ENCODE measurements at places on chromosomes 3 and 15.
A peak's percentile ranks its signal among the peaks of the same experiment; 100 is the strongest.

- DNase-seq: no peak
Observed at GRCh38 chr3:189570916-189571315, 60.3 kb upstream of the TP63 start.

- DNase-seq: no peak
Observed at GRCh38 chr15:31495281-31495680, 168.6 kb downstream of the KLF13 start.

- DNase-seq: no peak
Observed at GRCh38 chr3:50873376-50874157, 198.8 kb downstream of the DOCK3 start.

DNA sequence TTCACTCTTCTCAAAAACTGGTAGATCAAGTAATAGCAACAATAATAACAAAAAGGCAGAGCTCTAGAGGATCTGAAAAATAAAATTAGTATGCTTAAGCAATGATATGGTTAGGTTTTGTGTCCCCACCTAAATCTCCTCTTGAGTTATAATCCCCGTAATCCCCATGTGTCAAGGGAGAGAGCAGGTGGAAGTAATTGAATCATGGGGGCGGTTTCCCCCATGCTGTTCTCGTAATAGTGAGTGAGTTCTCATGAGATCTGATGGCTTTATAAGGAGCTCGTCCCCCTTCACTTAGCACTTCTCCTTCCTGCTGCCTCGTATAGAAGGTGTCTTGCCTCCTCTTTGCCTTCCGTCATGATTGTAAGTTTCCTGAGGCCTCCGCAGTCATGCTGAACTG, 60.2 kb upstream of the ABHD2 start:
- no peak for DNase-seq

DNA sequence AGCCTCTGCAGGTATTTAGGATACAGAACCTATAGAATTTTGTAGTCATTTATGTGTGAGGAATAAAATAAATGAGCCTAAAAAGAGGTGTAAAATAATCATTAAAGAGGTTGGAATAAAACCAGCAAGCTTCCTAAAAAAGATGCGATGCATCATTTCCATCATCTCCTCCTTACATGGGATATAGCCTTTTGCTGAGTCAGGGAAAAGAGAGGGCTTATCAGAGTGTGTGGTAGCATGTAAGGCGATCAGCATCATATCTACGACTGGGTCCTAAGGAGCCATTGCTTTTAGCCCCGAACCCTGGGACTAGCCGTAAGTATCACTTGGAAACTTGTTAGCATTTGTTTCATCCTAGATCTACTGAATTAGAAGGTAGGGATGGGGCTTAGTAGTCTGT, 94.9 kb downstream of the DTWD1 start:
- DNase-seq: no peak

DNA sequence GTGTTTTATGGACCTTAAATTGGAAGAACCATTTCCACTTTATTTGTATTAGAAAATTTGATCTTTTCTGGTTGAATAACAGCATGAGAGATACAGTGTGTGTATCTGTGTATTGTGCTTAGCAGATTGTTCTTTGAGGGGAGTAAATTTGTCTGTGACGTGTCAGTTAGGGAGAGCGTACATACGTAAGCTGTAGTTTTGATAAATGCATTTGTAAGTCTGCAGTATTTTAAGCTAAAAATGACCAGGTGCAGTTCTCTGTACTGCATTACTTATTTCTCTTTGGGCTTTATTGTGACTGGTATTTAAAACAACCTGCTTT, 264.8 kb downstream of the ROBO2 start:
- DNase-seq: no peak

GRCh38 chr3:13198264-13198879, 125.1 kb upstream of the IQSEC1 start:
- DNase-seq: no peak

DNA sequence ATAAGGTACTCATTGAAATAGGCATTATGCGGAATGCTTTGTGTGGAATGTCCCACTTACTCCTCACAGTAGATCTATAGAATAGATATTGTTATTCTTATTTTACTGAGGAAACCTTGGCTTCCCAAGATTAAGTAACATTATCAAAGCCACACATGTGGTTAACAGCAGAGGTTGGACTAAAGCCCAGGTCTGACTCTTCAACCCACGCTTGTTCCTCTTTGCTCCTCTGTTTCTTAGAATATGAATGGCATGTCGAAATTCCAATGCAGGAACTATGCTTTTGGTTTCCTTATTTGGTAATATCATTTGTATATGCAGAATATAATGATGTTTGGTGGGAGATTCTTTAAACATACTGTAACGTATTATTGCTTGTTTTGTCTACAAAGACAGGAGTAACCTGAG, 818.8 kb upstream of the LMCD1 start:
- DNase-seq: no peak

GRCh38 chr3:83002869-83003445, 1241.5 kb upstream of the GBE1 start:
- DNase-seq: peak; percentile 48

DNA sequence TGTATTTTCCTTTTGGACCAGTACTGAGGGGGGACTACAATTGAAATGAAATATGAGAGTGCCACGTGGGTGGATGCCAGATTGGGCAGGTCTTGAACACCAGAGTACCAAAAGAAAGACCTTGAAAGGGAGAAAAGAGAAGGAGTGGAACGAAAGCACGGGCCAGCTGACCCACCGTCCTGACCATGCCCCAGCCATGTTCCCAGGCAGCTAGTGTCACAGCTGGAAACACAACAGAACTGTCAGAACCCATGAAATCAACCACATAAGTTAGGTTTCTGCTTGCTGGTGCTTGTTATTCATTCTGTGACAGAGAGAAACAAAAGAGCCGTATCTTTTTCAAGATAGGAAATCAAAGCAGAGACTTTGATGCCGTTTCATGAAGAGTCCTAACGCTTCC, 268.8 kb downstream of the MEX3B start:
- DNase-seq: no peak

DNA sequence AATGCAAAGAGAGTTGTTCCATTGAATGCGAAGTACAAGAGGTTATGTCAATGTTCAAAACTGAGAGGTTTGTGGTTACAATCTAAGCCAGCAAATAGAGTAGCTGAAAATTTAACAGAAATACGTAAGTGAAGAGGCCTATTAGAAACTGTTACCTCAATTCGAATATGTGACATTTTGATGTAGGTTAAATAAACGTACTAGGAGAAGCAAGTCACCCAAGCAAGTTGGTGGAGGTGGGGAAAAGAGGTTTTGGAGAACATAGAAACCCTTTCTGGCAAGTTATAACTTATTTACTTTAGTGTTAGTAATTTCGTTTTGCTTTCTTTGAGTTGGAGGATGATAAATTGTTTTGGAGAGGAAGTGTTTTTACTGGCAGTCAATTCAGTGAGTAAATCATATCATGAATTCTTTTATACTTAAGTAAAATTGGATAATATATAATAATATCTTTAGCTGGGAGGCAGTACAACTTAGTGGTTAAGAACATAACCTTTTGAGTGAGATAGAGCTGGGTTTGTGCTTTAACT, 91.2 kb upstream of the NAALADL2 start:
- DNase-seq: no peak

DNA sequence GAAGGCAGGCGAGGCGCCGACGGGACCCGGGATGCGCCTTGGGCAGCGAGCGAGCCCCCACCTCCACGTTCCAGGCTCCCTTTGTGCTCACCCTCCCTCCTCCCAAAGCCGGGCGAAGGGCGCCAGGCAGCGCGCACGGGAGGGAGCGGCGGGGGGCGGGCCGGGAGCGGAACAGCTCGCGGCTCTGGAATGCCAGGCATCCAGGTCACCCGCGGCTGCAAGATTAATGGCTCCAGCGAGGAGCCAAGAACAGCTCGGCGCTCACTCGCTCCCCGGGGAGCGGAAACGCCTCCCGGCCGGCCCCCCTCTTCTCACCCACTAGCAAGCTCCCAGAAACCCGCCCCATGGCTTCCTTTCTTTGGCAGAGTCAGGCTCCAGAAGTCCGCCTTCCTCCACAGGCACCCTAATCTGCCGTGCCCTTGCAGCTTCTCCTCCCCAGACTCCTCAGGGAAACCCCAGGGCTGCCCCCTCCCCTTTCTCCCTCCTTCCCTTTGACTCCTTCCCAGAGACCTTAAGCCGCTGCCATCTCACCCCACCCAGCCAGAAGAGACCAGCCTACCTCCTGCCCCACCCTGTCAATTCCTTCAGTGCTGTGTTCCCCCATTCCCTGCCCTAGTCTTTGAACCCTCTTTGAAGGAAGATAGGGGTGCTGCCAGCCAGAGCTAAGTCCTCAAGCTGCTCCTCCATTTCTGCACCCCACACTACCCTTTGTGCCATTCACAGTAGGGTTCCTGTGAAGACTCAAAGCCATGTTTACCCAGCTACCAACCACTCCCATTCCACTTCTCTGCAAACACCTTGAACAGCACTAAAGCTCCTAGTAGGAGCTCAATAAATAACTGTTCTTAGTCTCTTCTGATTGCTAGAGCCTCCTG, 9.9 kb downstream of the AMOTL2 start:
- DNase-seq: no peak

- no peak for DNase-seq
Observed at GRCh38 chr3:54967731-54968161, 39.9 kb upstream of the LRTM1 start.

DNA sequence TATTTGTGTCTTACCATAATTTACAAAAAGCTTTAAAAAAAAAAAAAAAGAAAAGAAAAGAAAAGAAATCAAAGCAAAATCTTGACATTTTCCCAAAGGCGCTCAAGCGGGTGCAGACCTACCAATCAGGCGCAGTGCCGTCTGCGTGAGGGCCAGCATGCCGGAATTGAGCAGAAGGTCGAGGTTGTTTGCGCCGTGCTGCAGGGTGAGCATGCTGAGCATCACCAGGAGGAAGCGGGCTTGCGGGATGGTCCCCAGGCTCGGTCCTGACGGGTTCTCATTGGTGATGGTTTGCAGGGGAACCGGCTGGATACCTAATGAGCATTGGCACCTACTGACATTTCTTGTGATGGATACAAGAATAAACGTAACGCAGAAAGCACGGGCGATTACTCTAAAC, 93.9 kb downstream of the HERC2 start:
- no peak for DNase-seq

GRCh38 chr3:64832098-64832497, 144.3 kb upstream of the ADAMTS9 start:
- DNase-seq: no peak

- DNase-seq: no peak
Observed at GRCh38 chr3:50635066-50635465, 18.1 kb downstream of the MAPKAPK3 start.

- DNase-seq: no peak
Observed at GRCh38 chr3:34176723-34177122, 378.3 kb downstream of the PDCD6IP start.

GRCh38 chr3:125324341-125324740, 50.8 kb downstream of the ZNF148 start:
- DNase-seq: no peak

DNA sequence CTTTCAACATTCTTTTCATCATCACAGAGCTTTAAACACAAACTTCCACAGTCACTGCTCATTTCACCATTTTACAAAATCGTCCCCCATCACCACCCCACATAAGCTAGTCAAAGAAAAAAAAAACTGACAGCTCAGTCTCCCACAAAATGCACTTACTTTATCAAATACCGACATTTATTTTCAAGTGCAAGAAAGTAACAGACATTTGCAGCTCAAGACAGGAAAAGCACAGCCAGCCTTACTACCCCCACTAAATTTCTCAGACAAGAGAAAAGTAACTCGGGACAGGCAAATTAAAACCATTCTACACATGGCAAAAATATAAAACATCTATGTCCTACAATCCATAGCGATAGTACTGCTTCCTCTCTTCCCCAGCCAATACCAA, 402.4 kb downstream of the SHQ1 start:
- DNase-seq: no peak

GRCh38 chr3:37145611-37146010, 28.8 kb downstream of the LRRFIP2 start:
- DNase-seq: no peak

GRCh38 chr3:60916546-60916945, 334.7 kb downstream of the FHIT start:
- DNase-seq: no peak

- no peak for DNase-seq
Observed at GRCh38 chr3:197994736-197995135, 34.7 kb downstream of the LMLN start.

DNA sequence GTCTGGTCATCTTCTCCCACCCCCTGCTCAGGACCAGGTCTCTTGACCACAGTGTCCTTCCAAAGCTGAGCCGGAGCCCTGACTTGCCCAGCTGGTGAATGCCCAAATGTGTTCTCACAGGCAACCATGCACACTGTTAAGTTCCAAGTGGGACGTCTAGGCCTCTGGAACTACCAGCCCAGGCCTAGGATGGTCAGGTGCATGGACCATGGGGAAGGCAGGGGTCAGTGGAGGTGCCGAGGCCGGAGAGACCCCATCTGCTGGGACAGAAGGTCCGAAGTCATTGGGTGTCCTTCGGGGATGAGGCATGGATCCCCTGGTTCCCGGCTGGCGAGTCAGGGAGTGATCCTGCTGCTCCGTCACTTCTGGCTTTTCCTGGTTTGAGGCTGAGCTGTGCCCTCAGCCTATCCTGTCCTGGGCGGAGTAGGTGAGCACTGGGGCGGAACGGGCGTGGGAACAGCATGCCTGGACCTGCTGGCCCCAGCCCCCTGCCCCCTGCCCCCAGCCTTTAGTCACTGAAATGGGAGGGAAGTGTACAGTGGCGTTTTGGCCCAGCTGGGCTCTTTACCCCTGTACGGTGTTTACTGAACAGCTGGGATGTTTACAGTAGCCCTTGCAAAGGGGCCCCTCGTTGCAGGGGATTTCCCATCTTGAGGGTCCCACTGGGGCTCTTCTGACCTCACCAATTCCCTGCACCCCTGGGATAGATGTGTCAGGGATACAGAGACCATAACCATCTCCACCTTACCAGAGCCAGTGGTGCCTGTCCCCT, 12.1 kb downstream of the SEMA3F start:
- no peak for DNase-seq

GRCh38 chr3:80238152-80238551, 470.4 kb upstream of the ROBO1 start:
- no peak for DNase-seq

GRCh38 chr3:171142985-171143384, 116.5 kb upstream of the SLC2A2 start:
- peak; percentile 23 for DNase-seq

- peak; percentile 90 for DNase-seq
Observed at GRCh38 chr3:182092662-182093262, 381.0 kb downstream of the SOX2 start.

DNA sequence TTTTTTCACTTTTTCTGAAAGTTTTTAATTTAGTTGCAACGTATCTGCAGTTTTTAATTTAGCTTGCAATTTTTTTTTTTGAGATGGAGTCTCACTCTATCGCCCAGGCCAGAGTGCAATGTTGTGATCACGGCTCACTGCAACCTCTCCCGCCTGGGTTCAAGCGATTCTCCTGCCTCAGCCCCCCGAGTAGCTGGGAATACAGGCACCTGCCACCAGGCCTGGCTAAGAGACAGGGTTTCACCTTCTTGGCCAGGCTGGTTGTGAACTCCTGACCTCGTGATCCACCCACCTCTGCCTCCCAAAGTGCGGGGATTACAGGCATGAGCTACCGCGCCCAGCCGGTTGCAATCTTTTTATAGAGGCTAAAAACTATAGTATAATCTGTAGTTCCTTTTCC, 142.9 kb upstream of the ALCAM start:
- DNase-seq: no peak

GRCh38 chr3:191549357-191549756, 88.4 kb downstream of the PYDC2 start:
- DNase-seq: no peak

All from SHP77 (cell line).